ENCODE measurements at places on chromosomes 2 and 18. TPM values are rescaled to one million over a fixed set of nuclear protein-coding genes. Genes with fewer than 3 reads are reported as not detected.
A peak's percentile ranks its signal among the peaks of the same experiment; 100 is the strongest.

- ATAC-seq: no peak
Observed at GRCh38 chr2:3180082-3180908, 197.3 kb downstream of the EIPR1 start.

DNA sequence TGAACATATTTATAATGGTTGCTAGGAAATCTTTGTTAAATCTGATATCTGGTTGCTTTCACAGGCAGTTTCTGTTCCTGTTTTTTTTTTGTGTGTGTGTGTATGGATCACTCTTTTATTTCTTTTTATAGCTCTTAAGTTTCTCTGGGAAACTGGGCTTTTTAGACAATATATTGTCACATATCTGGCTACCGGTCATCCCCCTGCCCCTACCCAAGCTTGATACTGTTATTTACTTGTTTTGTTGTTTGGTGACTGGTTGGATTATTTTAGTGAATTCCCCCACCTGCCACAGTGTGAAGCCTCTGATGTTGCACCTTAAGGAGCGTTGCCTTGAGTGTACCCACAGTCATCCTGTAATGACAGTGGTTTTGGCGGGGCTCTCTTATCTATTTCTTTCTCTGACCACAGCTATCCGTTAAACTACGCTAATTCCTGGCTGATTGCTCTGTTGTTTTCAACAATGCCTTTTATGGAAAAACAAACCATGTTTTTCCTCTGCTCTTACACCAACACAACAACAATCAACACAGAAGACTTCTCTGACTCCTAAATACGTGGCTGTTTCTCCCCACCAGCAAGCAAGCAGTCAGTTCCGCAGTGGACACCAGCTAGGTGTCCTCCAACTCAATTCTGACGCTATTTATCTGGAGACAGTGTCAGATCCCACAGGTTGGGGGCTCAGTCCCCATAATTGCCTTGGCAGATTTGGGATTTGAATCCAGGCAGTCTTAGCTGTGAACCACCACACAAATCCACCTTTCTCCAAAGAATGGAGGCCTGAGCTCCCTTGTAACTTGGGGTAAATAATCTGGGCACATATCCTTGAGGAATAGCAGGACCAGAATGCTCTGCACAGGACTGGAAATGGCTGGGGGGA, 10.9 kb downstream of the GNLY start:
- no peak for ATAC-seq

Gene CIB4
- 1.2 TPM for total RNA-seq

- ATAC-seq: no peak
Observed at GRCh38 chr2:37636381-37637066, 34.9 kb downstream of the CDC42EP3 start.

DNA sequence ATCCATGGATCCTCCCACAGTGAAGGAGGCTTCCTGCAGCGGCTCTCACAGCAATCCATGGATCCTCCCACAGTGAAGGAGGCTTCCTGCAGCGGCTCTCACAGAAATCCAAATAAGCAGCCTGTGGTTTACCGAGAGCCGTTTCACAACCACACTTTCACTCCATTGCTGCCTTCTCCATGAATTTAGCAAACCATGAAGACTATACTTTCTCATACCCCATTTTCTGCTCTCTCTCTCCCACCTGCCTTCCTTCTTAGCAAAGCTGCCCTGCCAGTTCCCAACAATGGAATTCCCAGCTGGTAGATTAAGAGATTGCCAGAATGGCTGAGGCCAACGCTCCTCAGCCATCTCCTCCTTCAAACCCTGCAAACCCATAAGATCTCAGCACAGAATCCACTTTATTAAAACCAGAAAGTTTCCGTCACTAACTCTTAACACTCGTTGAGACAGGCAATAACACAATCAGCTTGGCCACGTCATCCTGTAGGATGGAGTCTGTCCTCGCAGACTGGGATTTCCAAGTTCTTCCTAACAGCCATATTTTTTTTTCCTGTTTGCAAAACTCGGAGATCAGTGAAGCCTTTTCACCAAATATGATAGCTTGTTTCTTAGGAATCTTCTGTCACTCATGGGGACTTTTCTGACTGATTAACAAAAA, 162.2 kb downstream of the PXDN start:
- no peak for ATAC-seq

Gene M1AP
- total RNA-seq: 0.28 TPM

DNA sequence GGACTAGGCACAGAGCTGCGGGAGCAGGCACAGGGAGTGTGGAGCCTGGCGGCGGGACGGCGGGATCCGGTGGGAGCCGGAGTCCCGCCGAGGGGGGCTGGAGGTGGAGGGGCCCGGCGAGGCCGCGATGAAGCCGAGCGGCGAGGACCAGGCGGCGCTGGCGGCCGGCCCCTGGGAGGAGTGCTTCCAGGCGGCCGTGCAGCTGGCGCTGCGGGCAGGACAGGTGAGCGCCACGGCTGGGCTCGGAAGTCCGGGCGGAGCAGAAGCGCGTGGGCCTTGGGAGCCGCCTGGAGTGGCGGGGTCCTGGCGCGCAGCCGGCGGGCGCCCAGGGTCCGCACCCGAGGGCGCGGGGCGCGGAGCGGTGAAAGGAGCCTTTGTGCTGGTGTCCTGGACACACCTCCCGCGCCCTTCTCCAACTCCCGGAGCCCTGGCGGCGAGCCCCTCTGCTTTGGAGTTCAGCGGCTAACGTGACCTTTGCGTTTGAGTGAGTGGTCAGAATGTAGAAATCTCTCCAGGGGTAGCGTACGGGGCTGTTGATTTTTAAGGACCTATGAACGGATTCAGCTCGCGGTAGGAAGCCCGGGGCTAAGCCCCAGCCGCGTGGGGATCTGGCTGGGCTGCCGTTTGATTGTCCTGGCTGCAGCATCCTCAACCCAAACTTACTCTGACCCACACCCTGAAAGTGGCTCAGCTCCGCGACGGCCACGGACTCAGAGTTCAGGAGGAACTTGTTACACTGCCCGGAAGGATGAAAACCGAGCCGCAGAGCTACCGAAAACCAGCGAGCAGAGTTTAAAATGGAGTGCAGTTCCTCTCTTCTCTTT, 448 bp downstream of the IMPA2 start:
- no peak for ATAC-seq

- ATAC-seq: no peak
Observed at GRCh38 chr18:62396381-62396780, 71.3 kb downstream of the TNFRSF11A start.

GRCh38 chr2:202158796-202159195, 79.6 kb downstream of the SUMO1 start:
- peak; percentile 42 for ATAC-seq

- ATAC-seq: no peak
Observed at GRCh38 chr2:41498781-41499180, 549.0 kb upstream of the PKDCC start.

- peak; percentile 88 for ATAC-seq
Observed at GRCh38 chr18:45384137-45384961, 230.9 kb upstream of the SLC14A2 start.

Data from motor neuron (in vitro differentiated cells).